ENCODE measurements at places on chromosomes 4 and X.

- DNase-seq, result no peak
- H3K27me3 ChIP-seq, result no peaks in the 10 kb centered on the region
- H3K27ac ChIP-seq, result no peak overlapping the region
- H3K4me3 ChIP-seq, result no peak overlapping the region
- H3K4me1 ChIP-seq, result peaks cover 17% of the 10 kb centered on the region
- H3K36me3 ChIP-seq, result peaks cover 31% of the 10 kb centered on the region
Measured at GRCh38 chr4:8396762-8397406, 43.6 kb downstream of the ACOX3 start.

GRCh38 chrX:63930140-63930539 is 145.1 kb upstream of the ARHGEF9 start:
- no peaks in the 10 kb centered on the region for H3K36me3 ChIP-seq
- no peak overlapping the region for H3K27ac ChIP-seq
- no peaks in the 10 kb centered on the region for H3K4me1 ChIP-seq
- DNase-seq, result no peak
- no peak overlapping the region for H3K4me3 ChIP-seq

DNA sequence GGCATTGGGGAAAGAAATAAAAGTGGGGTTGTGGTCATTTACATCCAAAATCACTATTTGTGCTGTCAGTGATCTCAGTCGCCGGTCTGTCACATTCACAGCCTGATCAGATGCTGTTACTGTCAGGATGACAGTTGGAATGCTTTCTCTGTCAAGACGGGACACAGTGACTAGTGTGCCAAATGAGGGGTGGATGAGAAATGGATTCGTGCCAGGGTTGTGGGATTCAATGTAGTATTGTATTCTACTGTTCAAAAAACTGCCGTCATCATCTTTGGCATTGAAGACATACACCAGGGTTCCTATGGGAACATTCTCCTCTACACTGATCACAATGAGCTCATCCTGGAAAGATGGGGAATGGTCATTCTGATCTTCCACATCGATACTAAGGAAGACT is 171.1 kb downstream of the DCHS2 start:
- H3K4me3 ChIP-seq, result no peak overlapping the region
- DNase-seq, result no peak
- H3K36me3 ChIP-seq, result no peaks in the 10 kb centered on the region

DNA sequence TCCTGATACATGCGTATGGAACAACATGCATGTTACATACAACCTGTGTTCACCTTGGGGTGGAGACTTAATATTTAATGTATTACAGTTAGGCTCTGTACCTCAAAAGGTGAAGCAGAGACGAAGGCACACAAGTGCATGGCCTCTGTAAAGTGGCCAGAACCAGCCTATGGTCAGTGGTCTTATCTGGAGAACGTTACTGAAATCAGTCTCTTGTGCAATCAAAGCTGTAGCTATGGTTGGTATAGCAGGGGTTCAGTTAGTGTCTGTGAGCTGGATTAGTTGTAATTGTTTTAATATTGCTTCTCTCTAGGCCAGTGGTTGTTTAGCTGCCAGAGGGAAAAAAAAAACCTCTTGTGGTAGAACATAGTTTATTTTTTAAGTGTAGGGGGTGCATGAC is 2.2 kb upstream of the TMEM33 start:
- H3K4me3 ChIP-seq, result no peak overlapping the region
- DNase-seq, result no peak
- no peaks in the 10 kb centered on the region for H3K36me3 ChIP-seq

DNA sequence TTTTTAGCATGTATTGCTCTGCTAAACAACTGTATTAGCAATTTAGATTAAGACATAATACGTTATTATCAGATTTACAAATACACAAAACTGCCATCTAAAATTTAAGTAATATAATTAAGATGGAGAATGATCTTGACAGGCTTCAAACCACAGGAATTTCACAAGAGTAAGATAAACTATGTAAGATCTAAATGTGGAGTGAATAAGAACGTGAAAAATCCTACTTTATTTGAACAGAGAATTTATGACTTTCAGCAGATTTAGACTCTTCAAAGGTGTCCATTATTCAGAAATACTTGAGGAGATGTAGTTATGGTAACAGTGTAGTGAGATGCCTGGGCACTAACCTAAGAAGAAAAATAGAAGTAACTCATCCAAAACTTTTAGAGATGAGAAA is 73.2 kb downstream of the SLC4A4 start:
- DNase-seq, result no peak
- no peak overlapping the region for H3K27ac ChIP-seq
- no peaks in the 10 kb centered on the region for H3K36me3 ChIP-seq

- H3K4me3 ChIP-seq, result no peak overlapping the region
- no peaks in the 10 kb centered on the region for H3K4me1 ChIP-seq
- H3K27me3 ChIP-seq, result no peaks in the 10 kb centered on the region
- no peaks in the 10 kb centered on the region for H3K36me3 ChIP-seq
- H3K27ac ChIP-seq, result no peak overlapping the region
- DNase-seq, result no peak
Measured at GRCh38 chr4:65170768-65171514, 499.3 kb downstream of the EPHA5 start.

DNA sequence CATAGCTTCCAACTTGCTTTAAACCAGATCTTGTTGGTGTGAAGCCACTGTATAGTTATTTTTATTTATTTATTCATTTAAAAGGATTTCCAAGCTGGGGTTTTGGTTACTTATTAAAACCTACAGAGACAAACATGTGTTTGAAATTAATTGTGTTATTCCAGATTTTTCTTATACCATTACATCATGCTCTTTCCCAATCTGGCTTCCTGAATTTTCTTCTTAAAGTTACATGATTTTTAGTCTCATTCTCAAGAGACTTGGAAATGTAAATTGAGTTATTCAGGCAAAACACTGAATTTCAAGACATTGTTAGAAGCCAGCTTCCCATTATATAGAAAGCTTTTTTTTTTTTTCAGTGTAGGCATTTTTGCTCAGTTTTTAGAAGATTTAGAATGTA is 381.9 kb downstream of the IL1RAPL1 start:
- no peaks in the 10 kb centered on the region for H3K36me3 ChIP-seq
- H3K27ac ChIP-seq, result no peak overlapping the region
- DNase-seq, result no peak
- H3K4me3 ChIP-seq, result no peak overlapping the region

- DNase-seq, result no peak
- no peaks in the 10 kb centered on the region for H3K36me3 ChIP-seq
- no peak overlapping the region for H3K27ac ChIP-seq
- no peak overlapping the region for H3K4me3 ChIP-seq
Measured at GRCh38 chr4:168508683-168509082, 11.8 kb downstream of the PALLD start.

GRCh38 chr4:61211781-61212180 is 11.7 kb downstream of the ADGRL3 start:
- no peak overlapping the region for H3K27ac ChIP-seq
- no peak overlapping the region for H3K4me3 ChIP-seq
- peaks cover under 1% of the 10 kb centered on the region for H3K27me3 ChIP-seq

DNA sequence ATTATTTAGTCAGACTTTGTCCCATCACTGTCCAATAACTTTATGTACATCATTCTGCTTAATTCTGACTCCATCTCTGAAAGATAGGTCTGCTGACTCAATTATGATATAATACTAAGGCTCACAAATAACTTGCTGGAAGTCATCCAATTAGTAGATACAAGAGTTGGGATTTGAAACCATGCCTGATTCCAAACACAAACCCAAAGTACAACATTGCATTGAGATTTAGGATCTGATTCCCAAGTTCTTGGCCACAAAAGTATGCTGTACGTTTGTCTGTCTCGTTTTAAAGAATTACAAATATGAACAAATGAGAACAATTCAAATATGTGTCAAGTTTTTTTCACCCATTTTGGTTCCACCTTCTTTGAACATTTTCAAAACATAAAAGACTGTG is 108.8 kb downstream of the AMELX start:
- H3K4me3 ChIP-seq, result no peak overlapping the region
- no peaks in the 10 kb centered on the region for H3K4me1 ChIP-seq

DNA sequence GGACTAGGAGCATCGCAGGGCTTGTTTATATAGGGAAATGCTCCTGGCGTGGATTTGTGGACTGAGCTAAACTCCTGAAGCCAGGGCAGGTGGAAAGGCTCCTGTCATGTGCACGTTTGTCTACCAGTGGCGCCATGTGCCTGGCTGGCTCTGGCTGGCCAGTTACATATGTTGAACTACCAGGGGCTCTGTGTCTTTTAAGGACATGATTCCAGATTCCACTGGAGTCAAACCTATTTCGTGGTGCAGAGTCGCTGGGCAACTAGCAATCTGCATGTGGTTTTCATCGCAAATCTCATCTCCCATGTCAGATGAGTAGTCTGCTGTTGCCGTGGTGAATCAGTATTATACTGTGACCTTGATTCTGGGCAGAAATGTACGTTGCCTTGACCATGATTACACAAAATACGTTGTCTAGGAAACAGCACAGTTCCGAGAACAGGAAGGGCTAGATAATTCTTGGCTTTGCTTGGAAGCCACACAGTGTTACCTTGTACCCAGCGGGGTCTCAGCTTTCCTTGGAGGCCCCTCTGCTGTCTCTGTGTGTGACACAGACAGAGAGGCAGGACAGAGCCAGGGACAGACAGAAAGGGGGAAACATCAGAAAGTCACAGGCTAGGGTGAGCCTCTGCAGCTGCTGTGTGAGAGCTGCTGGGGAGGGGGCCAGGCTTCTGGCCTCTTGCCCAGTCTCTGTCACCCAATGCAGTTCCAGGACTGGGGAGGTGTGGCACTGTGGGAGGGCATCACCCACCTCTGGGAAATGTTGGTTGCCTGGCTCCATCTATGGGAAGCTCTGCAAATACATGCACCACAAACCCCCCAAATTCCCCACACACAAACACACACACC is 19.2 kb downstream of the PNMA6E start:
- no peak overlapping the region for H3K4me3 ChIP-seq
- H3K27ac ChIP-seq, result no peak overlapping the region
- DNase-seq, result no peak
- no peaks in the 10 kb centered on the region for H3K4me1 ChIP-seq

DNA sequence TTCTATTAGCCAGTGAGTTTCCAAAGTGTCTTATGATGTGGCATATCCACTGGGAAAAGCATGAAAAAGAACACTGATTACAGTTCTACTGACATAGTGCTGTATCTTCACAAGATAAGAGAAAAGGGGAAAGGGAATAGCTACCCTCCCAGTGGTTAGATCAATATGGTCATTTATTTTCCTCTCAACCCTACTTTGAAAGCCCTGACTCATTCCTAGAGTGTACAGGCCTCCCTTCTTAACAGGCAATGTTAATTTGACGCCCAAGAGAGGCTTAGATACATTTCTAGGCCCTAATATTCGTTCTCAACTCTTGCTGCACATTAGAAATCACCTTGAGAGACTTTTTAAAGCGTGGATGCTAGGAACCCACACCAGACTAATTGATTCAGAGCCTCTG is 20.4 kb upstream of the BRS3 start:
- DNase-seq, result no peak
- no peaks in the 10 kb centered on the region for H3K36me3 ChIP-seq
- no peaks in the 10 kb centered on the region for H3K27me3 ChIP-seq
- no peak overlapping the region for H3K4me3 ChIP-seq

DNA sequence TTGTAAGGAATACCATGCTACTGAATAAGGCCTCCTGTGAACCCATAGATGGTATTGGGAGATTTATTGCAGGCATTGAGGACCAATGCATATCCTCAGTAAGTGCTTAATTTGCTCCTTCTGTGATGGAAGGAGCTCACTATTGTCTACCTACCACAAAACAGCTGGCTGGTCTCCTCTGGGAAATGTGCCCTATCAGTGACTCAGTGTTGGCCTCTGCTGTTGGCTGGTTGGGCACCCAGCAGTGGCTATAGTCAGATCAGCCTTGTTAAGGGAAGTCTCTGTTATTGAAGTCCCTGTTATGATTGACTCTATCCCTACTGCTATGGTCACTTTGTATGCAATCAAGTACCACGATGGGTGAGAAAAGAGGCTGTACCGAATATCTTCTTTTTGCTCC is 27.5 kb upstream of the OTUD4 start:
- H3K4me3 ChIP-seq, result no peak overlapping the region
- no peak for DNase-seq
- H3K27ac ChIP-seq, result no peak overlapping the region
- no peaks in the 10 kb centered on the region for H3K36me3 ChIP-seq
- no peaks in the 10 kb centered on the region for H3K27me3 ChIP-seq
- no peaks in the 10 kb centered on the region for H3K4me1 ChIP-seq

- H3K36me3 ChIP-seq, result no peaks in the 10 kb centered on the region
- H3K27me3 ChIP-seq, result no peaks in the 10 kb centered on the region
- no peak for DNase-seq
- no peaks in the 10 kb centered on the region for H3K4me1 ChIP-seq
- H3K4me3 ChIP-seq, result no peak overlapping the region
- no peak overlapping the region for H3K27ac ChIP-seq
Measured at GRCh38 chrX:13911586-13911985, 94.7 kb upstream of the GPM6B start.

GRCh38 chr4:34676400-34676799 is 1567.9 kb downstream of the ARAP2 start:
- H3K4me3 ChIP-seq, result no peak overlapping the region
- no peaks in the 10 kb centered on the region for H3K27me3 ChIP-seq
- no peaks in the 10 kb centered on the region for H3K36me3 ChIP-seq
- no peak overlapping the region for H3K27ac ChIP-seq

GRCh38 chrX:19953145-19953544 is 37.7 kb downstream of the BCLAF3 start:
- H3K4me1 ChIP-seq, result no peaks in the 10 kb centered on the region
- H3K27me3 ChIP-seq, result no peaks in the 10 kb centered on the region
- no peaks in the 10 kb centered on the region for H3K36me3 ChIP-seq
- no peak overlapping the region for H3K27ac ChIP-seq
- no peak for DNase-seq

GRCh38 chrX:135516376-135516775 is 4.1 kb upstream of the INTS6L start:
- H3K4me3 ChIP-seq, result no peak overlapping the region
- H3K4me1 ChIP-seq, result no peaks in the 10 kb centered on the region
- no peaks in the 10 kb centered on the region for H3K36me3 ChIP-seq

DNA sequence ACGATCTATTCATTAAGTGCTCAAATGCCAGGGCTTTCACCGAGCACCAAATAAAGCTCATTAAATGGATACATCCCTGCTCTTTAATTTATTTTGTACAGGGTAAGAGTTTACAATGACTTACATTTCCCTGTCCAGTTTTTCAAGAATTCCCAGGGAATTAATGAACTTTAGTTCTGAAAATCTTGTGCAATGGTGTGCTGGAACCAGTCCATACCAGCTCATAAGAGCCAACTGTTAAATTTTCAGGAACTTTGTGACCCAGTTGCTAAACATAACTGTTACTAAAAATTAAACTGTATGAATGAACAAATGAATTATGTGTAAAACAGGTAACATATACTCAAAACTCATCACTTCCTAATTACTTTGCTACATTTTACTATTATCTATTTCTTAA is 191.7 kb upstream of the RASGEF1B start:
- H3K36me3 ChIP-seq, result no peaks in the 10 kb centered on the region
- no peak overlapping the region for H3K27ac ChIP-seq
- no peak overlapping the region for H3K4me3 ChIP-seq
- H3K4me1 ChIP-seq, result peaks cover 10% of the 10 kb centered on the region

DNA sequence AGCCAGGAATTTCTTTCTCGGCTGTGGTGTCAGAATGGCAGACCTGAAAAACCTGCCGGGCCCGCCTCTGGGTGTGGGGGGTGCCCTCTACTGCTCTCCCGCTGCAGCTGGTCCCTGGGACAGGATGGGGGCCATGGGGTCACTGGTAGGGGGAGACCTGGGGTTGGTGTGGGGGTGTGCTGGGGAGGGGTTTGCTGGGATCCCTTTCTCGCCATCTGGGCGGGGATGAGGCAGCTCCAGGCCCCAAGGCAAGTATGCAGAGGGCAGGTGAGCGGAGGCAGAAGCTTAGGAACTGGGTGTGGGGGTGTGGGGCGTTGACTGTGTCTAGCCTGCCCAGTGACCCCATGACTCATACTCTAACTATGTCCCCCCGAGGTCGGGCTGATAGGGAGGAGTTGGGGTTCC is 884 bp downstream of the CCDC120 start:
- no peak for DNase-seq
- peak overlapping the region; percentile 40 for H3K4me3 ChIP-seq
- H3K27me3 ChIP-seq, result no peaks in the 10 kb centered on the region
- H3K36me3 ChIP-seq, result no peaks in the 10 kb centered on the region
- peak overlapping the region; percentile 58 for H3K27ac ChIP-seq
- no peaks in the 10 kb centered on the region for H3K4me1 ChIP-seq
